ENCODE measurements at places on chromosomes 5 and 9.

GRCh38 chr9:92970467-92970923, 23.2 kb downstream of the FGD3 start:
- no peak for ATAC-seq

DNA sequence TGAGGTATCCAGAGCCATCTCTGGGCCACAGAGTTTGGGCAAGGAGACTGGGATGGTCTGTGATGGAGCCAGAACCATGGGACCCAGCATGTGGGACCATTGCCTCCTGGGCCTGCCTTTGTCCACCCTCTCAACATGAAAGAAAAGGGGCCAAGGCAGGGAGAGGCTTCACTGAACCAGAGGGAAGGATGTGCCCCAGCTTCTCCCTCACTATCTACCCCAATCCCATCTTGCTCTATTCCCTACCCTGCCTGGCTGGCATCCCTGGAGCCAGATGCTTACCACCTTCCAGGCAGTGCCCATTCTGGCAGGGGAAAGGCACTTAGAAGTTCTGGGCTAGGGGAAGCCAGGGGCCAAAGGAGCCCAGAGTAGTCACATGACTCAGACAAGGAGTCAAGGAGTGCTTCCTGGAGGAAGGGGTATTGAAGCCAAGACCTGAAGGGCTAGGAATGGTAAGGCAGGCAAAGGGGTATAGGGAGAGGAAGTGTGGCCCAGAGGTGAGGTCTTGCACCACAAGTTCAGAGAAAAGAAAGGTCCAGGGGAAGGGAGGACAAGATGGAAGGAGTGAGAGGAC, 9.8 kb downstream of the PDLIM4 start:
- ATAC-seq = no peak

- no peak for ATAC-seq
Measured at GRCh38 chr9:94164806-94165549, 80.7 kb downstream of the PTPDC1 start.

DNA sequence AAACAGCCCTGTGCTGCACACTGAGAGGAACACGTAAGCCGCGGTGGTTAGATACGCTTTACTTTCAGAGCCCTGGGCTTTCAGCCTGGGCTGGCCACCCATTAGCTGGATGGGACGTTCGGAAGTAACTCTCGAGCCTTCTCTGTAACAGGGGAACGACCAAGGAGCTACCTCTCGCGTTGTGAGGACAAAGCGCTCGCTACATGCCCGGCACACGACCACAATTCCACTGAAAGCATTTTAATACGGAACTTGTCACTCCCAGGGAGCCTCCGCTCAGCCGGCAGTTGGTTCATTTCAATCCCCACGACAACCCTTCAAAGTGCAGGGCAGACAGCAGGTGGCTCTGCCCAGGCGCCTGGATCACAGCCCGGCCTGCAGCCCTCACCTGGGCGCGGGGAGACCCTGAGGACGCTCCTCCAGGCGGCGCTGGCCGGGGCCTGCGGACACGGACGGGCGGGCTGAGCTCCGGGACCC, 368 bp downstream of the SURF1 start:
- peak; percentile 26 for ATAC-seq

DNA sequence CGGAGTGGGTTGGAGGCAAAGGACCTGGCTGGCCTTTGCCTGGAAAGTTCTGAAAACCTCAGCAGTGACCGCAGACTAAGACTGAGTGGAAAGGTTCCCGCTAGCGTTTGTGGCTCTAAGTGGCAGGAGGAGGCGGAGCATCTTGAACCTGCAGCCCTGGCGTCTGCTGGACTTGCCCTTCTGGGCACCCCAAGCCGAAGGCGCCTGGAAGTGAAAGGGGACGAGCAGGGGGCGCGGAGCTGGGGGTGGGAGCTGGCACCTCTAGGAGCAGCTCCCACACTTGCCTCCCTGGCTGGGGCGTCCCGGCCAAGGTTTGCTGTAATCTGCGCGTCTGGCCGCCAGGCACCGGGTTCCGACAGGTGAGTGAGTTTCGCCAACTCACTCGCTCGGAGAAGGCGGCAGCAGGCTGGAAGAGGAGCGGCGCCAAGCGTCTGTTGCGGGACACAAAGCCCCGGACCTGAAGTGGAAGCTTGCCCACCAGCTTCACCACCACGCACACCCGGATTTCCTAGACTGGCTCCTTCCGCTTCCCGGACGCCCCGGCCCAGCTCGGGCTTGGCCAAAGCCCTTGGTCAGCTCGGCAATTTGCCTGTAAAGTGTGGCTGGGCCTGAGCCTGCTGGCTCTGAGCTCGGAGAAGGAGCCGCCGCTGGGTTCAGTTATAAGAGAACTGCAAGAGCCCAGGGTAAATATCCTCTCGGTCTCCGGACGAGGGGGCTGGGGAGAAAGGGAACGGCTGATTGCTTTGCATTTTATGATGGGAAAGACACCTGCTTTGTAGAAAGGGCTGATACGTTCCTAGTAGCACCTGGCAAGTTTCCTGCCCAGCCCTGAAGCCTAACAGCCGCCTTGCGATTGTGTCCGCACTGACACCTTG, at the start of gene GNA14:
Gene GNA14 (minus strand): TSS at position 89 of the 875 bp plus-strand sequence. CDS start 529 bp downstream, outside the sequence.
- ATAC-seq = peak; percentile 35

DNA sequence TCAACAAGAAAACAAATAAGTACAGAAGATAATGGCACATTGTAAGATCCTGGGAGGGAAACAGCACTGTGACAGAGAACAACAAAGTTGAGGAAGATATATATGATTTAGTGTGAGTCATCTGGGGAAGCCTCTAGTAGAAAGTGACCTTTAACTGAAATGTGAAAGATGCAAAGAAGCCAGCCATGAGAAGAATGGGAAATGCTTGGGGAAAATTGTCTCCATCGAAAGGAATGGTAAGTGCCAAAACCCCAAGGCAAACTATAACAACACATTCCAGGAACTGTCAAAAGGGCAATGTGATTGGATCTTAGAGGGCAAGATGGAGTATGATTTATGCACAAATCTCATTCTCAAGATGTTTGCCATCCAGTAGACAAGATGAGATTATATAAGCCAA, 537.8 kb upstream of the BRINP1 start:
- no peak for ATAC-seq

DNA sequence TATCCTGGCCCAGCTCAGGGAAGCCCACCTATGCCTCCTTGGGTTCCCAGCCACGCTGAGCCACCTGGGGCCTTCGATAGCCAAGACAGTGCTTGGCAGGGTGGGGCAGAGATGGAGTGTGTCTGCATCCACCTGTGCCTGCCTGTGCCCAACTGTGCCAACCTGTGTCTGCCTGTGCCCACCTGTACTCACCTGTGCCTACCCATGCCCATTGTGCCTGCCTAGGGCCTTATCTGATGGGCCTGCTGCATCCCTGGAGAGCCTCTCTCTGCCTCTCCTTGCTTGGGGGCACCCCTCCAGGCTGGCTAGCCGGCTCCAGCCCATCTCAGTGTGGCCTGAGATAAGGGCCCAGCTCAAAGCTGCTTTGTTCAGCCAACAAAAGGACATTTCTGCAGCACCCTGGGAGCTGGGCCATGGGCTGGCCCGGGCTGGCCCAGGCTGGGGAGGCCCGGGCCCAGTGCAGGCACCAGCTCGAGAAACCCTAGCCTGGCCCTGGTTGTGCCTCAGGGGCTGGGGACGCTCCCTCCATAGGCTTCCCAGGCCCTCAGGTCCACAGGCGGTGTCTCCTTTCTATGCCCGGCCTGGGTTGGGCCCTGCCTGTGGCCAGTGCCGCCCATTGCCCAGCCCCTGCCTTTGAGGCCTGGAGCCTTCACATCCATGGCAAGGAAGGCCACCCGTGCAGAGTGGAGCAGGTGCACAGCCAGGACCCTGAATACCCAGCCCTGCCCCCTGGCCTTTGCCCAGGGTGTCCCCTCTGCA, 37.3 kb upstream of the NOTCH1 start:
- no peak for ATAC-seq

DNA sequence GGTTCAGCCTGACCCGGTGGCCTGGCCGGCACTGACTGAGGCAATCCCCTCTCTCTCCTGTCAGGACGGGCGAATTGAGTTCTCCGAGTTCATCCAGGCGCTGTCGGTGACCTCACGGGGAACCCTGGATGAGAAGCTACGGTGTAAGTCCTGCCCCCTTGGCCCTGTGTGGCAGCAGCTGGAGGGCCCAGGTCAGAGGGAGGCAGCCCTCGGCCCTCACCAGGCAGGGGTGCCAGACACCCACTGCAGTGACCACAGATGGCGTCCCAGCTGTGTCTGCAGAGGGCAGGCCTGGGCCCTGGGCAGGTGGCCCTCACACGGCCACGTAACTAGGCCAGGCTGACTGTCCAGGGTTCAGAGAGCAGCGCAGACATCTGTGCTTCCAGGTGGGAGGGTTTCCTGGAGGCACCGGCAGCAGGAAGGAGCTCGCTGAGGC, 45.9 kb upstream of the HMCN2 start:
- no peak for ATAC-seq

DNA sequence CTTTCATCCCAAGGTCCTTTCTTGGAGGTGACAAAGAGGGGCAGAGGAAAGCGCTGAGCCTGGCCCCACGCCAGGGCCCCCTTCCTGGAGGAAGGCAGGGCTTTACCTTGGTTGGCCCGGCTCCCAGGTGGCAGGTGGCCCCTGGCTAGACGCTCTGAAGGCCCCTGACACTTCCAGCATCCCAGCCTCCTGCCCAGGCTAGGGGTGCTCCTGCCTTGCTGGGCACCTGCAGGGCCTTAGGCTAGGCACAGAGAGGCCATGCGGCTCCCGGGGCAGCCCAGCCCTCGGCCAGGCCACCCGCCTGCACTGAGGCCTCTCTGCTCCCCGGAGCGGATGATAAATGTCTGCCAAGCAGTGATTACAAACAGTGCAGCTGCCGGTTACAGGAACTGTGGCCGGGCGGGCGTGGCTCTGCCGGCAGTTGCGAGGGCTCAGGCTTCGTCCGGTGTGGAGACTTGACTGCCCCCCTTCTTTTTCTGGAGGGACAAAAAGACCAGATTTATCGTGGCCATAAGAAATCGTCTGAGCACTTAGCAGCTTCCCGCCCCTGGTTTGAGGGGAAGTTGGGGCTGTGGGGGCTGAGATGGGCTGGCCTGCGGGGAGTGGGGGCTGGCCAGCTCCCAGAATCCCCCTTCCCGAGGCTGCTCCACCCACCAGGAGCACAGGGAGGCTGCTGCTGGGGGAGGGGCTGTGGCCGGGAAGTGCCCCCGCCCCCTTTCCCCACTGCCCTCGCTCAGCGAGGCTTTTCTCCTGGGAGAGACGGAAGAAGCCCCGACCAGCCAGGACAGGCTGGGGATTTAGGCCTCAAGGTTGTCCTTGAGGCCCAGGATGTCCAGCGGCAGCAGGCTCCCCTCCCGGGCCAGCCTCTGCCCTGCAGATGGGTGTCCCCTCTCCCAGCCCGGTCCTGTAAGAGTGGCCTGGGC, 31.6 kb upstream of the UBAC1 start:
- ATAC-seq = peak; percentile 61

- no peak for ATAC-seq
Measured at GRCh38 chr5:53469946-53470687, 10.3 kb upstream of the FST start.

GRCh38 chr9:87442451-87442850, 55.2 kb upstream of the DAPK1 start:
- no peak for ATAC-seq

- no peak for ATAC-seq
Measured at GRCh38 chr9:10208691-10209069, 404.1 kb downstream of the PTPRD start.

DNA sequence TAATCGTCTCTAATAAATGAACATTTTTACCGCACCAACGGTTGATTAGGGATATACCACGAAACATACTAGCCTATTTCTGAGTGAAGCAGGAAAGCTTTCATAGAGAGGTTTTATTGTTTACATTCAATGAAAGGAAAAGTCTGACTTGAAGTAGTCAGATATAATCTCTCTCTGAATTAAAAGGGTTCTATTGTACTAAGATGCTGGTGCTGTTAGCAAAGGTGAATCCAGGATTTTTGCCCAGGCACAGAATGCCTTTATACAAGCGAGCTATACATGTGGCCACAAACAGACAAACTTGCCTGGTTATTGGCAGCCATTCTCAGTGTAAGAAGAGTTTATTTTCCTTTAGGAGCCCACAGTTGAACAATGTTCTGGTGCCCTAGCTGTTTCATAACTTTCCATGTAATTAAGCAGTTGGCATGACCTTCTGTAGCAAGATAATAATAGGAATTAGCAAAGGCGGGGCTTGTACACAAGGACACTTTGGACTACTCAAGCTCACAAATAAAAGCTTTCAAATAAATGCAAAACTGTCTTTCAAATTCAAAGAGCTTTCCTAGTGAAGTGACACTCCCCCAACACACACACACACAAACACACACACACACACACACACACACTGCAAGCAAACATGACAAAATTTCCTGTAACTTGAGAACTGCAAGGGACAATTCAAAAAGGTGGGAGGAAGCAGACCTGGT, 198.7 kb upstream of the MAP3K1 start:
- ATAC-seq = no peak

- ATAC-seq = no peak
Measured at GRCh38 chr9:86713970-86714369, 233.3 kb downstream of the GAS1 start.

DNA sequence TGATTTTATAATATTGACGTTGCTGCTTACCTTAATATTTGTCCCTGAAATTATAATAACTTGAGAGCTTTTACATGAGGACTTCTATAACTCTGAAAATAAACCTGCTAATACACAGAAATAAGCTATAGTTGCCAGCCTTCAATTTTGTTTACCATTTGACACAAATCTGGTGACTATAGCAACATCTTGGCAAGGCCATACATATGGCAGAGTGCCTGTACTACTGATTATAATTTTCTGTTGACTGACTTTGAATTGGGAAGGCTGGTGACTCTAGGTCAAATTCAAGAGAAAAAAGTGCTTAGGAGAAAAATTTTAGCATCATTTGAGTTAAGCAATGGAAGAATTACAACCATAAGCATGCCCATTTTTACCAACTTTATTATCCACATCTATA, 581.4 kb upstream of the PTPRD start:
- no peak for ATAC-seq

GRCh38 chr5:72453246-72453775, 53.9 kb downstream of the ZNF366 start:
- ATAC-seq = no peak

DNA sequence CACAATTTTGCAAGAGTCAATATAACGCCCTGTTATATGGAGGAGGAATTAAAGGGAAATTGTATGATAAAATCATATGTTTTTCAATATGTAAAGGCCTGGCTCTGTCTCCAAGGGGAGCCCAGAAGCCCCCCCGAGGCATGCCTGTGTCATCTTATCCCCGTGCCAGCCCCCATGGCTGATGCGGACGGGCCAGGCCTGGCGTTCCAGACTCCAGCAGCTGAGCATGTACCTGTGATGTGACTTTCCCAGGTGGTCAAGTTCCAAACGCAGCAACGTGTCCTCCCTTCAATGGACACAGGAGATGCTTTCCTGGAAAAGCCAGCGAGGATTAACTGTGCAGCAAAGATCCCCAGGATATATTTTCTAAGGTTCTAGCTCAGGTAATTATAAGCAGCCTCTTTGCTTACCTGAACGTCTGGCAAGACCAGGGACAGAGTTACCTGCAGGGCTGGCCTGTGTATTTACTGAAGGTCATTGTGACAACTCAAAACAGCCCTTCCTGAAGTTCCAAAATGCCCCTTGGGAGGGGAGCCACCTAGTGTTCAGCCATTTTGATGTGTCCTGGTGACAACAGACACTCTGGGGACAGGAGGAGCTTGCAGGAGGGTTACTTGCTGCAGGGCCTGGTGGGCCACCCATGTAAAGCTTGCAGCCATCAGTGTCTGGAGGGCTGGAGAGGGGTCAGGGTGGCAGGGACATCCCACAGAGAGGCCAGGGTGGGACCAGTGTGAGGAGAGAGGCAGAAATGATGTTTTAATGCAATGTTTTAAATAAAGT, 53.3 kb upstream of the RNU6ATAC start:
- no peak for ATAC-seq

GRCh38 chr9:18236336-18236735, 237.6 kb upstream of the ADAMTSL1 start:
- no peak for ATAC-seq

- ATAC-seq = no peak
Measured at GRCh38 chr5:106874531-106874930, 796.2 kb downstream of the EFNA5 start.
